ENCODE measurements at places on chromosomes 13 and 19.

- DNase-seq: no peak
Measured at GRCh38 chr19:50567052-50567841, 988 bp downstream of the LRRC4B start.

- no peak for DNase-seq
Measured at GRCh38 chr19:8143041-8143440, 6.4 kb downstream of the FBN3 start.

DNA sequence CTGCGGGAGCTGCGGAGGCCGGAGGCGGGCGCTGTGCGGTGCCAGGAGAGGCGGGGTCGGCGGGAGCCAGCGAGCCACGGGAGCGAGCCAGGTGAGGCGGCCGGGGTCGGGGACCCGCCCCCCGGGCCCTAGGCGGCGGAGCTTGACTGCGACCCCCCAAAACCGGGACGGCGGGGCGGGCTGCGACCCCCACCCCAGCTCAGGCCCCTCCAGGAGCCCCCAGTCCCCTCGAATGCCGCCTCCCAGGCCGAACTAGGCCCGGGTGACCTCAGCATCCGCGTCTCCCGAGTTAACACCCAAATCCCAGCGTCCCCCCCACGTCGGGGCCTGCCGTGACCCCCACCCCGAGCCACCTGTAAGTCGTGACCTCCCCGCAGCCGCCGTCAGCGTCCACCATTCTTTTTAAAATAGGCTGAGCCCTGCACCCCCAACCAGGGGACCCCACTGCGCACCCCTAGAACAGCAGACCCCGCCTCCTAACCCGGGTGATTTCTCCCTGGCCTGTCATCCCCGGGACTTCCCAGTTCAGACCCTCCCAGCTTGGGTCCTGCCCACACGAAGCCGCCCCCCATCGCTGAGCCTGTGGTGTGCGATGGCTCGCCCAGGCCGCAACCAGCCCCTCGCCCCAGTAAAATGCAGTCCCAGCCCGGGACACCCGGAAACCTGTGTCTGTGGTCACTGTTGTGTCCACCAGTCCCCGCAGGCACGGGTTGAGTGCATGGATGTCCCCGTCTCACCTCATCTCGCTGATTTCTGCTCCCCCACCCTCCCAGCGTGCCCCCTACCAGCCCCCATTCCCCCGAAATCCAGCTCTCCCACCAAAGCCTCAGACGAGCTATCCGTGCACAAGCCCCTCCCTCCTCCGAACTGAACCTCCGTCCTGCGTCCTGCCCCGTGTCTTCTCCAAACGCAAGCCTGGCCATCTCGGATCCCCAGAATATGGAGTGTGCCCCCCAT lies 551 bp downstream of the FZR1 start:
- no peak for DNase-seq

- DNase-seq: no peak
Measured at GRCh38 chr13:75049735-75050335, 432.1 kb downstream of the TBC1D4 start.

DNA sequence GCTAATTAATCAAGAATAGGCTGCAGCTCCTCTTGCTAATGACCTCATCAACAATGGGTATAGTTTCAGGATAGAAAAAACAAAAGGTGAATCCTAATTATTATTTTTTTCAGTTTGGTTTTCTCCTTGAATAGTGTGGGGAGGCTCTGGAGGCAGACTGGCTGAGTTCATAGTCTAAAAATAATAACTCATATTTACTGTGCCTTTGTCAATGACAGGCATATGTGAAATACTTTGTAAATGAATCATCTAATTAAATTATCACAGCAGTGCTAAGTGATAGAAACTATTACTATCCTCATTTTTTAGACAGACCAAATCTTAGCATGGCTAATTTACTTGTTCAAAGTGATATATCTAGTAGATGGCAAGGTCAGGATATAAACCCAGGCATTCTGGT lies 1261.0 kb upstream of the SLC10A2 start:
- no peak for DNase-seq

DNA sequence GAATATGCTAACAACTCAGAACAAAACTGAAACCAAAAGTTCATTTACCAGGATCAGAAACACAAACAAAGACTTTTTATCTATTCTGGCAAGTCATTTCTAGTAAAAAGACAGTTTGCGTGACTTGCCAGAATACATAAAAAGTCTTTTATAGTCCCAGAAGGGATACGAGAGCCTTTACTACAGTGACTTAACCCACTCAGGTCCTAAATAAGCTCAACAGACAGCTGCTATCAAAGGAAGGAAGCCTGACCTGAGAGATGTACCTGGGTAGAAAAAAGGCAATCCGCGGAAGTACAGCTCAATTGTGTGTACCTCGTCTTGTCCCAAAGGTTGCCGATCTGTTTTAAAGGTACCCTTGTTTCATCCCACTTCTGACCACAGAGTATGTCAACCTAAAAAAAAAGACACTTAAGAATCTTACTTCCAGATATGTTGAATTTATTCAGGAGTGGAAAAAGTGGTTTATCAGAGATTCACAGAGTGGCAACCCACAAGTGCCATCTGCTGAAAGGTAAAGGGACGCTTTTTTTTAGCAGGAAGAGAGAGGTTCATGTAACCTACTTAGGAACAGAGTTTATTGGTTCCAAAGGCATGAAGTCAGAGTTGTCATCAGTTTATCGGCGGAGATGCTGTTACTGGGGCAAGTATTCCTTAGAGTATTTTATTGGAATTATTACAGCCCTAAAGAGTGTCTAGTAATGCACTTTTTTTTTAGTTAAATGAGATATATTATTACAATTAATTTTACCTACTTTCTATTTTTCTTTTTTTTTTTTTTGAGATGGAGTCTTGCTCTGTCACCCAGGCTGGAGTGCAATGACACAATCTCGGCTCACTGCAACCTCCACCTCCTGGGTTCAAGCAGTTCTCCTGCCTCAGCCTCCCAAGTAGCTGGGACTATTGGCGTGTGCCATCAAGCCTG lies 69.7 kb upstream of the C1QTNF9B start:
- DNase-seq: no peak

GRCh38 chr19:46546194-46546896 lies 50.7 kb upstream of the PNMA8B start:
- no peak for DNase-seq

DNA sequence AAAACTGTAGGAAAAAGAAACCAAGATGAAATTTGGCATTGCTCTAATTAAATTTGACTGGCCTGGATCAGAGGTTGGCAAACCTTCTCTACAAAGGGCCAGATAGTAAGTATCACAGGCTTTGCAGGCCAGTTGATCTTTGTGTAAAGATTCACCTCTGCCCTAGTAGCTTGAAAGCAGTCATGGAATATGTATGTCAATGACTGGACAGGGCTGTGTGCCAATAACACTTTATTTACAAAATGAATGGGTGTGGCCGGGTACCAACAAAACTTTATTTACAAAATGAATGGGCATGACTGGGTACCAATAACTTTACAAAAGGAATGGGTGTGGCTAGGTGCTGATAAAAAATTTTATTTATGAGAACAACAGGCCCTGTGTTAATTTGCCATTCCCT lies 20.0 kb downstream of the SIN3B start:
- DNase-seq: no peak

GRCh38 chr19:1513499-1514294 lies 878 bp upstream of the ADAMTSL5 start:
- DNase-seq: no peak

DNA sequence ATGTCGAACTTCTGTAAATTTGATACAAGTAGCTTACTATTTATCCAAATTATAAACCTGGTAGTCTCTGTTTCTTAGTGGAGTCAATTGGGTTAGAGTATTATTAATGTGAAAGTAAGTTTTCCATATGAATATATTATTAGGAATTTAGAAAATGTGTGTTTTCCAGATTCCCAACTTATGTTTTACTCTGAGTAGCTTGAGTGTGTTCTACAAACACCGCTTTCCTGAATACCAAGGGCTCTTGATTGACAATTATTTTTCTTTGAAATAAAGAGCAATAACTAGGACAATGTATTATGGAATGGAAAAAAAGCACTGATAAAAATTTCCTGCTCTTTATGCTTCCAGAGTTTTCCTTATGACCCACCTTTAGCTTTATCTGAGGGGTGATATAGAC lies 233.6 kb downstream of the POSTN start:
- DNase-seq: no peak

DNA sequence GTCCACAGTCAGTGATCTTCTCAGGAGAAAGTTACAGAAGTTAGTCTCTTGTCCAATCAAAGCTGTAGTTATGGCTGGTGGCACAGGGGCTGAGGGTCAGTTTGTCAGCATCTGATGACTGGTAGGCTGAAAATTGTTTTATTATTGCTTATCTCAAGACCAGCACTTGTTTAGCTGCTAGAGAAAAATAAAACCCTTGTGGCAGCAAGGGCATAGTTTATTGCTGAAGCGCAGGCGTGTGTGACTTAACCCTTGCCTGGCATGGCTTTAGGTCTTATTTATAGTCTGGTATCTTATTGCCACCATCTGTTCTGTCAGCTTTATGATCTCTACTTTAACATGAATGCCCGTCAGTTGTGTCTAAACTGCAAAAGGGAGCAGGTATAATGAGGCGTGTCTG lies 154.7 kb downstream of the USP12 start:
- no peak for DNase-seq

GRCh38 chr13:102873653-102874052 lies 27.8 kb downstream of the ERCC5 start:
- DNase-seq: no peak

DNA sequence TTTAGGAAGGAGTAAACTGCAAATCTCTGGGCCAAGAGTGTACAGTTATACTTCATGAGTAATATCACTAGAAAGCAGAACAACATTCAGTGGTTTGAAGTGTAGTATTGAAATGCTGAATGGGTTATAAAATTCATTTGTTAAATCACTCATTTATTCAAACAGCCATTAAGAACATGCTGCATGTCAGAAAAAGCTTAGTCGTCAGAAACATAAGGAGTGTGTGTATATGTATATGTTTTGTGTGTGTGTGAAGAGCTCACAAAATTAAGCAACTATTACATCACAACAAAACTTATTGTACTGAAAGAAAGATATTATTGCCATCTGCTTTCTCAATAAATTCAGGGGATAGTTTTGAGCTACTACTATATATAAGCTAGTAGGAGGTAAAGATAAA lies 165.4 kb upstream of the PCDH9 start:
- no peak for DNase-seq

DNA sequence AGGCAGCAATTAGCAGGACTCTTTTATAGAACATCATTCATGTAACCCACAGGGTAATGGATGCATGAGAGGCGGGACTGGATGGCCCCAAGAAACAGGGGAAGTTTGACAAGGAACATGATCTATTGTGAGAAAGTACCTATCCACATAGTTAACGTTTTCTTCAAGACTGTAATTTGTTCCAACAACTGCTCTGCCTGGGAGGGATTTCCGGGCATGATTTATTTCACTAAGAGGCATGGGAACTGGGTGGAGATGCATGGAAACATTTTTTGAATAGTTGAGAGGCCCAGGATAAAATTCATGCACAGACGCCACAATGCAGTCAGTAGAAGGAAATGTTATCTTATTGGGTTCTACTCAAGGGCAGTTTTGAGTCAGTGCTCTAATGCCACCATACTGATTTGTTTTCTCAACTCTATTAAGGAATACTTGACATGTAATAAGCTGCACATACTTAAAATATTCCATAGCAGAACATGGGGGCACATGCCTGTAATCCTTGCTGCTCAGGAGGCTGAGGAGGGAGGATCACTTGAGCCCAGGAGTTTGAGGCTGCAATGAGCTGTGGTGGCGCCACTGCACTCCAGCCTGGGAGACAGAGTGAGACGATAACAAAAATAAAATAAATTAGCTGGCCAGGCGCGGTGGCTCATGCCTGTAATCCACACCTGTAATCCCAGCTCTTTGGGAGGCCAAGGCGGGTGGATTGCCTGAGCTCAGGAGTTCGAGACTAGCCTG lies 9.9 kb upstream of the ATG4D start:
- DNase-seq: no peak

- DNase-seq: no peak
Measured at GRCh38 chr19:18718015-18718526, 34.6 kb downstream of the CRTC1 start.

DNA sequence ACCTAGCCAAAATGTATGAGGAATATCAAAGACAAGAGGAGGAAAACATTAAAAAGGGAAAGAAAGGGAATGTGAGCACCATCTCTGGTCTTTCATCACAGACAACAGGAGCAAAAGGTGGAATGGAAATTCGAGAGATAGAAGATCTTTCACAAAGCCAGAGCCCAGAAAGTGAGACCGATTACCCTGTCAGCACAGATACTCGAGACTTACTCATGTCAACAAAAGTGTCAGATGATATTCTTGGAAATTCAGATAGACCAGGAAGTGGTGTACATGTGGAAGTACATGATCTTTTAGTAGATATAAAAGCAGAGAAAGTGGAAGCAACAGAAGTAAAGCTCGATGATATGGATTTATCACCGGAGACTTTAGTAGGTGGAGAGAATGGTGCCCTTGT lies 217.0 kb downstream of the NBEA start:
- DNase-seq: no peak

Measured in NCI-H446 (cell line).